AG20443 (cell line): ENCODE measurements at places on chromosomes 6 and 20.
A peak's percentile ranks its signal among the peaks of the same experiment; 100 is the strongest.

DNA sequence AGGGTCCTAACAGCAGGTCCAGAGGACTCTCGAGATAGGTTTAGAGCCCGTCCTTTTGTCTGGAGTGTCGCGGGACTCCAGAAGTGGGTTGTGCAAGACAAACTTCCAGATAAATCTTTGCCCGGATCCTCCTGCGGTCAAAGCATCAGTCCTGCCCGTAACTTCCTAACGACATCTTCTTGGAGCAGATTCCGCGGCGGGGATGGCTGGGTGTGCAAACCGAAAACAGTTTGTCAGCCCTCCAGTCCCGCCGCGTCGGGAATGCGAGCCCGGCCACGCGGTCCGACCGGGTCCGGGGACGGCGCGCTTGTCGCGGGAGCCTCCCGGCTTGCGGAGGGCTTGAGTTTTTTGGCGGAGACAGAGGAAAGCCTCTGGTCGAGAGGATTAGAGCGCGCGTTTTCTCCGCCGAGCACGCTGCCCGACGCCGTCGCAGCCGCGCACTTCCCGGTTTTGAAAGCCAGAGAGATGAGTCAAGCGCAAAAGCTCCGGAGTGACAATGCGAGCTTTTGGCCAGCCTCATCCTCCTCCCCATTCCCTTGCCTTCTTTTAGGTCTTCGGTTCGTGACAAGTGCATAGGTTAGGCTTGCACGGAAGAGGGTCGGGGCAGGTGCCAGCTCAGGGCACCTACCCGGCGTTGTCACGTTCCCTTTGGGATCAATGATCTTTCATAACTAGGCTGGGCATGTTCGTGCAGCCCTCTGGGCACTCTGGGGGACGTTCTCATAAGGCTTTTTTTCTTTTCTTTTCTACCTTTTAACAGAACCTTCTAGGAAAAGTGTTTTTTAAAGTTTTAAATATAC lies 91.3 kb upstream of the PRDM1 start:
- peak; percentile 83 for DNase-seq

GRCh38 chr6:109804020-109804419 lies 112.9 kb downstream of the FIG4 start:
- DNase-seq = no peak

GRCh38 chr20:36989797-36990196 lies 38.3 kb upstream of the SAMHD1 start:
- DNase-seq = no peak

DNA sequence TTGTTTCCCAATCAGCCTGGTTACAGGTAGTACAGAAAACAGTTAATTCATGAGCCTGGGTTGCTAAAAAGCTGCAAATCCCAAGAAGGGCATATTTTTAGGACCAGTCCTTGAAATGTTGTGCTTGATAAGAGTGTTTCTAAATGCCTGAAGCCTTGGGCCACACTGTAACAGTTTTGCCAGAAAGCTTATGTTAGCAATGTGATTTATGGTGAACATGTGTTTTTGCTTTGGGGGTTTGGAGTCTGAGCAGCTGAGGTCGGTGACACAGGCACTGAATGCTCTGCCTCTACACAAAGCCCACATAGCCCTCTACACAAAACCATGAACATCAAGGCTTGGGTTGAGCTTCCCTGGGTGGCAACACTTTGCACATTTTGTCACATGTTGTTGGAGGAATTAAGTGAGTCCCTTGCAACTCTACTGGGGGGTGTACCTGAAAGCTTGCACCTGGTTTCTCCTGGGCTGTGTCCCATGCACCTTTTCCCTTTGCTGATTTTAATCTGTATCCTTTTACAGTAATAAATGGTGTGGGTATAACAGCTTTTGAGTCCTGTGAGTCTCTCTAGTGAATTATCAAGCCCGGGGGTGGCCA lies 22.2 kb downstream of the AHI1 start:
- DNase-seq = peak; percentile 65

GRCh38 chr6:56370127-56370540 lies 122.8 kb upstream of the COL21A1 start:
- peak; percentile 68 for DNase-seq

GRCh38 chr6:142913036-142913510 lies 31.9 kb downstream of the HIVEP2 start:
- no peak for DNase-seq

GRCh38 chr20:62872184-62872847 lies 10.7 kb upstream of the TCFL5 start:
- no peak for DNase-seq

- no peak for DNase-seq
Measured at GRCh38 chr6:137798846-137799245, 68.2 kb upstream of the TNFAIP3 start.

GRCh38 chr20:50824137-50824536 lies 29.3 kb downstream of the BCAS4 start:
- DNase-seq = peak; percentile 77

DNA sequence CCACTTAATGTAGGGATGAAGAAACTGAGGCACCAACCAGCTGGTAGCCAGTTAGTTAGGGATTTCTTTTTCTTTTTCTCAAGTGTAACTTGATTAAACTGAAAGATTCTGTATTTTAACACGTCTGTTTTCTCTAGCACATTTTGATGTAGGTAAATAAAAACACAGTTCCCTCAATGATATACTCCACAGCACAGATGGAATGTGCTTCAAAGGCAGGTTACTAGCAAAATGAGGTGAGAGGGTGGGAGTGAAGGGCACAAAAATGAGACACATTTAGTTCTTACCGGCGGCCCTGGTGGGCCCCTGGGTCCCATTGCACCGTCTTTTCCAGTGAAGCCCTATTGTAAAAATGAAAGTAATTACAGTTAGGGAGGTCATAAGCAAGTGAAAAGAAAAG lies 108.9 kb downstream of the COL12A1 start:
- no peak for DNase-seq

DNA sequence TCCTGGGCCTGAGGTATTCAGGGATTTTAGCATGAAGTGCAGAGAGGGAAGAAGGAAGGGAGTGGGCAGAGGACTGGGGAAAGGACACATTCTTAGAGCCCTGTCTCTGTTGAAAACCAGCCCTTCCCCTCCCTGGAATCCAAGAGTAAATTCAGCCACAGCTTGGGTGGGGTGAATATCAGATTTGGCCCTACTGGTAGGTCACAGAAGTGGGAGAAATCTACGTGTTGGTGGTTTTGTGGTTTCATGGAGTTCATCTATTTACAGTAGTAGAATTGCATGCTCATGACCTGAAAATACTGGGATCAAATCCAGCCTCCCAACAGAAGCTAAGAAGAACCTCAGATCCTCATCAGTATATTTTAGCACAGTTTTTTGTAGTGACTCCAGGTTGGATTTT lies 404.4 kb downstream of the BMP2 start:
- no peak for DNase-seq

GRCh38 chr6:19865178-19865577 lies 28.0 kb downstream of the ID4 start:
- no peak for DNase-seq

GRCh38 chr6:98775205-98775604 lies 59.2 kb upstream of the POU3F2 start:
- no peak for DNase-seq

DNA sequence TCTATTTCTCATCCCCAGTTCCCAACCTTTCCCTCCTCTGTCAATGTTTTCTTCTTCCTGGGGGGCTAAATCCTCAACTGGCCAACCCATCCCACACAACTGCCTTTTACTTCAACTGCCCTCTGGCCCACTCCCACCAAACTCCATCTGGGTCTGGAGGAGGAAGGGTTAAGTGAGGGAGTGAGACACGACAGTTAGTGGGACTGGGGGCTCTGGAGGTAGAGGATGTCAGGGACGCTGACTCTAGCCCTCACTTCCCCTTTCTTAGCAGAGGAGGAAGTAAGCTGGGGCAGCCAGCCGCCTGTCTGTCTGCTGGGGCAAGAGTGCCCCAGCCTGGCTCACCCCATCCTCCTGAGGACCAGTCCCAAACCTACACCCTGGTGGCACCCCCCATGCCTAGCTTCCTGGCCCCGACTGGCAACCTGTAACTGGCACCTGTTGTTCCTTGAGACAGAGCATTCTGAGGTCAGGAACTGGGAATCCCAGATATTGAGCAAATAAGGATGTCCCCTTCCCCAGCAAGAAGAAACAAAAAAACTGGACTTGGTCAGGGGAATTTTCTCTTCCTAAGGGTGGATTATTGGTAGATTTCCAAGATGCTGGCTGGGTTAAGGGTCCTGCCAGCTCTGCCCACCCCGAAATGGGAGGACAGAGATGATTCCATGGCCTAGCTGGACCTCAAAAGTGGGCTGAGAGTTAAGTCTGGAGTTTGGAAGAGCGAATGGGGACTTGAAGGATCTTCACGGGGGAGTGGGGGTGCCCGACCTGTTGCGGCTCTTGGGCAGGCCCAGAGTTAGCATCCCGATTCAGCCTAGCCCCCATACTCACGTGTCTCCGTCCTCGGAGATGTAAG lies 971 bp downstream of the NFKBIE start:
- no peak for DNase-seq

GRCh38 chr20:31706607-31707257 lies 15.9 kb downstream of the BCL2L1 start:
- no peak for DNase-seq

DNA sequence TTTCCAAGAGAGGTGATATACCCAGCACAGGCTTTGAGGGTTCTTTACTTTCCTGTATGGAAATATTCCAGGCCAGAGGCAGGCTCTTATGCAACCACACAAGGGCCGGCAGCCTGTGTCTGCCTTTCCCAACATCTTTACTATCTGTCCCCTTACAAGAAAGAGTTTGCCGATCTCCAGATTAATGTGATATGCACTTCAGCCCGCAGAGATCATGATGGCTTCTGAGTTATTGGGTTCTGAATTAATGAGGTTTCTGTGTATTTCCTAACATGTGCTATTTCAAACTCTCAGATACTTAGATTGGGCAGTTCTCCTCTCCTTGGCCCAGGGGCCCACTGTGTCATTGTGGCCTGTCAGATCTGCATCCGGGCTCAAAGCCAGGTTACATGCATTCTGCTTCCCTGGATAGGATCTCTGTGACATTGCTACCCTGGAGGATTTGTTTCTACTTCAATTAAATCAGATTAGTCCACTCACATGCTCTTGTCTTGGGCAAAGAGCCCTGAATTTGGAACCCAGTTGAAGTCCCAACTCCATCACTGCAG lies 56.6 kb downstream of the TGM2 start:
- DNase-seq = peak; percentile 46

DNA sequence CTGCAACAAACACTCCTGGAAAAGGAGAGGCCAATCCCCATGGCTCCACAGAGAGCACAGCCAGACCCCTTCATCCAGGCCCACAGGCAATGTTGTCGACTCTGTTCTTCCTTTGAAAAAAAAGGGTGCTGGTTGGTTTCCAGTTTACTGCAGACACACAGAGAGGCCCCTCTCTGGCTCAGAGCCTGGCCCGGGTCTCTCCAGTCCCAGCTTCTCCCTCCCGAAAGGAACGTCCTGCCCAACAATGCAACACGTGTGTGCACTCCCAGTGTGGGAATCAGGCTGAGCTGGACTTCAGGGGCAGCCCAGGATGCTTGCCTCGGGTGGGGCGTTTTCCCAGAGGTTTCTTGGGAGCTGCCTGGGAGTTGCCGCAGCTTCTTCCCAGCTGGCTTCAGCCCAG lies 4.5 kb upstream of the NKAIN4 start:
- no peak for DNase-seq

DNA sequence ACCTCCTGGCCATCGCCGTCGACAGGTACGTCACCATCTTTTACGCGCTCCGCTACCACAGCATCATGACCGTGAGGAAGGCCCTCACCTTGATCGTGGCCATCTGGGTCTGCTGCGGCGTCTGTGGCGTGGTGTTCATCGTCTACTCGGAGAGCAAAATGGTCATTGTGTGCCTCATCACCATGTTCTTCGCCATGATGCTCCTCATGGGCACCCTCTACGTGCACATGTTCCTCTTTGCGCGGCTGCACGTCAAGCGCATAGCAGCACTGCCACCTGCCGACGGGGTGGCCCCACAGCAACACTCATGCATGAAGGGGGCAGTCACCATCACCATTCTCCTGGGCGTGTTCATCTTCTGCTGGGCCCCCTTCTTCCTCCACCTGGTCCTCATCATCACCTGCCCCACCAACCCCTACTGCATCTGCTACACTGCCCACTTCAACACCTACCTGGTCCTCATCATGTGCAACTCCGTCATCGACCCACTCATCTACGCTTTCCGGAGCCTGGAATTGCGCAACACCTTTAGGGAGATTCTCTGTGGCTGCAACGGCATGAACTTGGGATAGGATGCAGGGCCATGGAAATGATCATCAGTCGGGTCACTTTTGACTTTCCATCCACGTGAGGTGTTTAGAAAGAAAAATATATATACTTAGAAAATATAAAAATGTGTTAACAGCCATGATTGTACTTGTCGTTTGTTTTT lies 868 bp downstream of the MC3R start:
- DNase-seq = peak; percentile 31

GRCh38 chr6:166599205-166599604 lies 12.7 kb upstream of the RAMACL start:
- DNase-seq = no peak

GRCh38 chr6:124997196-124997875 lies 35.1 kb downstream of the RNF217 start:
- DNase-seq = no peak

DNA sequence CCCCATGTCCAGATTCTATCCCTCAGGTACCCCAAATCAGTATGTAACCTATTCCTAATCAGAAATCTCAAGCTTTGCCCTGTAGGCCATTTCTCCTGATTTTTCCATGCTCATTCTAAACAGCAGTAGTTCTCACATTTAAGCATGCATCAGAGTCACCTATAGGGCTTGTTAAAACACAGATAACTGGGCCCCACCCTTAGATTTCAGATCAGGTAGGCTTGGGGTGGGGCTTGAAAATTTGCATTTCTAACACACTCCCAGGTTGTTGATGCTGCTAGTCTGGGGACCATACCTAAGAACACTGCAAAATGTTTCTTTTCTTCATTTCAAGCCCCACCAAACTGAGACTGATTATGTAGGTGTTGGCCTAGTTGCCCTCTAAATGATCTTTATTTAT lies 621.2 kb upstream of the FLRT3 start:
- DNase-seq = no peak

DNA sequence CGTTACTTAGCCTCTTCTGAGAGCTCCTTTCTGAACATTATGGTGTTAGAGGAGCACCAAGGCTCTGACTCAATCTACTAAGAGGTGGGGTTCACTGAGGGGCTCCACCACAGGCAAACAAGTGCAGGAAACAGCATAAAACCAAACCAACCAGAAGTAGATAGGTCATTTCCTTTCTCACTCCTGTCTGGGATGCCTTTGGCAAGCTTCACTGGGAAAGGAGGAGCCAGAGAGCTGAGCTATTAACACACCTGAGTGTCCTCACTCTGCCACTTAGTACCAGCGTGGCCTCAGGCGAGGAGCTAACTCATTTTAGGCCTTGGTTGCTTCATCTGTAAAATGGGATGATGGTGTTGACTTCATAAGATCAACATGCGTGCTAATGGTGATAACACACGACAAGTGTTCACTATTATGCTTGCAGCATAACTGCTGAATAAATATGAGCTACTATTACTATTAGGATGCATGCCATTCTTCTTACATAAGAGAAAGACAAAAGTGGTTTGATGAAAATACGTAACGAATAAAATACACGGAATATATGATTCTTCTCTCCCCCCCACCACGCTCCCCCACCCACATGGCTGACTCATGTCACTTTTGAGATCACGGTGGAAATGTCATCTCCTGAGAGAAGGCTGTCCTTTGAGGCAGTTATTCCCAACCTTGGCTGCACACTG lies 185.4 kb downstream of the BCAS1 start:
- no peak for DNase-seq

GRCh38 chr6:54234539-54234938 lies 73.7 kb upstream of the TINAG start:
- no peak for DNase-seq
